ENCODE measurements at places on chromosomes 3 and 15.

GRCh38 chr3:190041333-190042041 is 79.2 kb downstream of the P3H2 start:
- DNase-seq: no peak

GRCh38 chr15:79903626-79904025 is 6.8 kb upstream of the MTHFS start:
- DNase-seq: no peak

GRCh38 chr15:50850003-50850402 is 58.5 kb upstream of the AP4E1 start:
- no peak for DNase-seq

- no peak for DNase-seq
Measured at GRCh38 chr3:152030320-152030719, 156.9 kb downstream of the SUCNR1 start.

DNA sequence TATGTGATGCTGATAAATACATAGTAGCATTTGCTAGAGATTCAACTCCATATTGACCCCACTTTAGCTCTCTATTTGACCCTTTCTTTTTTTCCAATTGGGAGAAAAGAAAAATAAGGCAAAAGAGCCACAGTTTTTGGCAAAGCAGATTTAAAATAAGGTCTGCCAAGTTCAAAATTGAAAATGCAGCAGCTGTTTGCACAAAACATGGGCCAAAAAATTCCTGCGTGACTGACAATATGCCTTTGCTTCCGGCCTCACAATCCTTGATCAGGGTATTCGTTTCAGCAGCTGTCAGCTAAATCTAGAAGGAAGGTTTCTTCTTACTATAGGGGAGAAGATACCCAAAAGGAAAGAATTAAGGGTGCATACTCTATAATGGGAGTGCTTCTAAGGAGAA is 563.5 kb upstream of the CCDC54 start:
- DNase-seq: no peak

DNA sequence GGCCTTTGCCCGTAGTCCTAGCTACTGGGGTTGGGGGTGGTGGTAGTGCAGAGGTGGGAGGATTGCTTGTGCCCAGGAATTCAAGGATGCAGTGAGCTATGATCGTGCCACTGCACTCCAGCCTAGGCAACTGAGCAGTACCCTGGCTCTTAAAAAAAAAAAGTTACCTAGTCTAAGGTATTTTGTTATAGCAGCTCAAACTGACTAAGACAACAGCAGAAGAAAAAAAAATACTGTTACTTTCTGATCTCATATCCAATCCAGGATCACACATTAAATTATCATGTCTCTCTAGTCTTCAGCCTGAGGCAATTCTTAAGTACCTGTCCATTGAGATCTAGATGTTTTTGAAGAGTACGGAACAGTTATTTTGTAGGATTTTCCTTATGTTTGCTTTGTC is 39.8 kb downstream of the PDE8A start:
- DNase-seq: no peak

DNA sequence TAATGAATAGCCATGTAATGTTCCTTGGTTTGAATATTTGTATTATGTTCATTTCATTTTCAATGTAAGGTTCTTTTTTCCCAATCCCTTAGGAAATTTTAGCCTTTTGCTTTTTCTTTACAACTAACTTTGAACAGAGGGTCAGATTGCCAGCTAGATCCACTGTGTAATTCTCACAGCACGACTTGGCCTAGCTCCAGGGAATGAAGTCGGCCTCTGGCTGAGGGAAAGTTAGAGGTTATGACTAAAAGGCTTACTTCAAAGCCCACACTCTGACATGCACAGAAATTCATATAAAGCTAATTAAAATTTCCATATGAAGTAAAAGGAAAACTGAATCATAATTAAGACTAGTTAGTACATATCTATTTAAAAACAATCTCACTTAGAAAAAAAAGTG is 38.7 kb downstream of the ROBO1 start:
- DNase-seq: no peak

DNA sequence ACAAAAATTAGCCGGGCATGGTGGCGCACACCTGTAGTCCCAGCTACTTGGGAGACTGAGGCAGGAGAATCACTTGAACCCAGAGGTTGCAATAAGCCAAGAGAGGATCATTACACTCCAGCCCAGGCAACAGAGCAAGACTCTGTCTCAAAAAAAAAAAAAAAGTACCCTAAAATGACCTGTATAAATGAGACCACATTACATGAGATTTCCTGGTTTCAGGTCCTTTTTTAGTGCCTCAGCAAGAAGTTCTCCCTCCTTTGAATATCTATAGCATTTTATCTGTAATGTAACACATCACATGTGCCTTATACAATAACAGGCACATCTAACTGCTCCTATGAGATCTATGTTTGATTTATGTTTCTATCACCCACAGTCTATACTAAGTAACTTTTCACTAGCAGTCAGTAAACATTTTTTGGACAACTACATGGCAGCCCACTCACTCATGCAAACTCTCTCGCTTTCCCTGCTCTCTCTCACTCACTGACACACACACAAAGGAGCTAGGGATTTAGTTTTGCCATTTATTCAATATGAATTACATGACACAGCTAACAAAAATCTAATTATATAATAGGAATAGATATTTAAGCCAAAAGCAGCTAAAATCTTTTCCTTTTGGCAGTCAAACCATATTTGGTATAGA is 34.1 kb downstream of the ADAM10 start:
- DNase-seq: no peak

- no peak for DNase-seq
Measured at GRCh38 chr3:188052169-188053035, 101.6 kb upstream of the LPP start.

GRCh38 chr3:173748105-173748504 is 350.6 kb downstream of the NLGN1 start:
- no peak for DNase-seq

DNA sequence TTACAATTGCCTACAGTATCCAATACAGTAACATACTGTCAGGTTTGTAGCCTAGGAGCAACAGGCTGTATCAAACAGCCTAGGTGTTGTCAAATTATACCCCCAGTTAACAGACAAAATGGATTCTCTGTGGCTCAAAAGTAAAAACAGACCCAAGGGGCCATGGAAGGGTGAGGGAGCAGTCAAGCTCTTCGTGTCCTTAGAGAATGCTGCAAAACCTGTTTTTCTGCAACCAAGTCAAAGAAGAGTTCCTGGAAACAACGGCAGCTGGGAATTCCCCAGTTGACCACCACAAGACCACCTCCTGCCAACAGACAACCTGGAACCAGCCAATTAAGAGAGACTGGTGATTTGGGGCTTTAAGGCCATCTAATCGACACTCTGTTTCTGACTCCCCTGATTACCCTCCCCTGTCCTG is 11.1 kb upstream of the THUMPD3 start:
- no peak for DNase-seq

DNA sequence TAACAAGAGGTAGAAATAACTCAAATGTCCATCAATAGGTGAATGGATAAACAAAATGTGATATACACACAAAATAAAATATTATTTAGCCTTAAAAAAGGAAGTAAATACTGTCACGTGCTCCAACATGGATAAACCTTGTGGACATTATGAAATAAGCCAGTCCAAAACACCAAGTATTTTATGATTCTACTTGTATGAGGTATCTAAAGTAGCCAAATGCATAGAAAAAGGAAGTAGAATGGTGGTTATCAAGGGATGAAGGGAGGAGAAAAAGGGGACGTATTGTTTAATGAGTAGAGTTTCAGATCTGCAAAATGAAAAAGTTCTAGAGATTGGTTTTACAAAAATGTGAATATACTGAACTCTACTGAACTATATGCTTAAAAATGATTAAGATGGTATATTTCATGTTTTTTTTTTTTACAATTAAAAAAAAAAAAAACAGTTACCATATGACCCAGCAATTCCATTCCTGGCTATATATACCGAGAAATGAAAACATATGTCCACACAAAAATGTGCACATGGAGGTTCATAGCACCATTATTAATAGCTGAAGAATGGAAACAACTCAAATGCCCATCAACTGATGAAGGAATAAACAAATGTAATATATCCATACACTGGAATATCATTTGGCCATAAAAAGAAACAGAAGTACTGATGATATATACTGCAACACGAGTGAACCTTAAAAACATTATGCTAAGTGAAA is 29.1 kb upstream of the MAP6D1 start:
- DNase-seq: no peak
